Mucosa of descending colon (tissue), 3 donors: ENCODE measurements at places on chromosomes 12 and 14.

- no peak for DNase-seq
These were observed 41.2 kb downstream of the AEBP2 start for GRCh38 chr12:19480459-19480858.

DNA sequence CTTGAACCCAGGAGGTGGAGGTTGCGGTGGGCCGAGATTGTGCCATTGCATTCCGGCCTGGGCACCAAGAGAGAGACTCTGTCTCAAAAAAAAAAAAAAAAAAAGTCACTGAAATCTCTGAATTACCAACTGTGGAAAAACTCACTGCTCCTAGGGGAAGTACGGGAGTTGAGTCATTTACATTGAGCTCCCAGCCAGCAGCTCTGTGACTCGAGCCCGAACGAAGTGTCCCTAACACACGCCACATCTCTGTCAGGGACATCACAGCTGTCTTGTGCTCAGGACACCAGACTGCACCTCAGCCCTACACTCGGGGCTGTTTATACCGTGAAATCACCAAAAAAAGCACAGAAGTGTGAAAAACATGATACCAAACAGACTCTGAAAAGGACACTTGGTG, 21.1 kb downstream of the ATP6V0A2 start:
- no peak for DNase-seq

GRCh38 chr14:50225067-50225973, 6.1 kb downstream of the SOS2 start:
- DNase-seq: no peak

GRCh38 chr12:122166422-122167349, 7.3 kb downstream of the IL31 start:
- no peak for DNase-seq

DNA sequence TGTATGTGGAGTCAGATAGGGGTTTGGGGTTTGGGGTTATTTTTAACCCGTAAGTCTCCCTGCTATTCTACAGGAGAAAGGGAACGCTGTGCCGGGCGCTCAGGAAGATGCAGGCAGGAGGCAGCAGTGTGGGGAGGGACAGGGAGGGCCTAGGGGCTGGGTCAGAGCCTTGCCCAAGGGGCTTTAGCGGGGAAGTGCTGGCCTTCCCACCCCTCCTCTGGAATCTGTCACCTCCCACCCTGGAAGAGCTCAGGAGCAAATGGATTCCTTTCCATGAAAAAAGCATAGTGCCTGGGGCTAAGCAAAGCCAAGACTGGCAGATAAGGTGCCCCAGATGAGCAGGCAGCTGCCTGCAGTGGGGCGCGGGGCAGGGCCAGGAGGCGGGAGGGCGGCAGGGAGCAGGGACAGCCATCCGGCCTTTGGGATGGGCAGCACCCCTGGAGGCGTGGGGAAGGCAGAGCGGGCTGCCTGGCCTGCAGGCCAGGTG, 7.3 kb upstream of the INF2 start:
- peak; percentile 55 for DNase-seq

DNA sequence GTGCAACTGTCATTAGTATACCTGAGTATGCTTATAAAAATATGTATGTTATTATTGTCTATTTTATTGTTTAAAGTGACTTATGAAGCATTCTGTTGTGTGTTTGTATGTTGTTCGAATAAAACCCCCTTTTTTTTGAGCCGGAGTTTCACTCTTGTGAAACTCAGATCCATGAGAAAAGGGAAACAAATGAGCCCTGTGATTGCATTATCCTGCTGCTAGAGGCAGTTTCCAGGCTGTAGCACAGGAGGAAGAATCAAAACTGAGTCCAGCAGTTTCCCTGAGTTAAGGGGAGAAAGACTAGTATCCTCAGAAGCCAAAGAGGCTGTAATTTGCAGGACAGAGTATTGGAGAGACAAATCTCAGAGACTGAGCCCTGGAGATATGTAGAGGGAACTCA, 12.5 kb downstream of the SGPP1 start:
- no peak for DNase-seq

- no peak for DNase-seq
These were observed 572.0 kb upstream of the ATP2B1 start for GRCh38 chr12:90280564-90281058.

GRCh38 chr14:24954037-24954699, 95.8 kb downstream of the STXBP6 start:
- no peak for DNase-seq

DNA sequence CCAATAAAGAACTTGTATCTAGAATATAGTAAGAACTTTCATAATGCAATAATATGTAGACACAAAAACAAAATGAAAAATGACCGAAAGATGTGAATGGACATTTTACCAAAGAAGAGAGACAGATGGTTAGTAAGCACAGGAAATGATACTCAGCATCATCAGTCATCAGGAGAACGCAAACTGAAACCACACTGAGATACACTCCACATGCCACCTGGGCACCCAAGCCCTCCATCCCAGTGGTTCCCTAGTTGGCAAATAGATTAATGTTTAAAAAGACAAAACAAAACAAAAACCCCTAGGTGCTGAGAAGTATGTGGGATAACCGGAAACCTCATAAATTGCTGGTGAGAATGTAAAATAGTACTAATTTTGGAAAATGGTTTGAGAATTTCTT, 26.8 kb upstream of the VPS33A start:
- no peak for DNase-seq

GRCh38 chr12:121579981-121580868, 598 bp downstream of the KDM2B start:
- DNase-seq: peak; percentile 82

- no peak for DNase-seq
These were observed 88.6 kb downstream of the AEBP2 start for GRCh38 chr12:19527866-19528265.

- no peak for DNase-seq
These were observed 3.8 kb downstream of the RITA1 start for GRCh38 chr12:113189361-113189760.

DNA sequence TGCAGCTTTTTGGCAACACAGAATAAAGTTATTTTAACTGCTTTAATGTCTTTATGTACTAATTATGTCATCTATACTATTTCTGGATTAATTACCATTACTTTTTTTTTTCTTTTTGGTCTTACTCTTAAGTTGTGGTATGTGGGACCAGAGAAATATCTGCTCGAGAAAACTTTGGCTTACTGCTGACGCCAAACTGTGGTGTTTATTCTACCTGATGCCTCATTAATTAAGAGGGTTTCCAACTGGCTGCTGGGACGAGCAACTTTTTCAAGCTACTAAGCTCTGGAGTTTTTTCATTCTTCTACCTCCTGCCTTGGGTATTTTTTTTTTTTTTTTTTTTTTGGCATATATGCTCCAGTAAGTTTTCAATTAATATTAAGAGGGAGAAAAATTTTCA, 1257.5 kb downstream of the FSCB start:
- no peak for DNase-seq

DNA sequence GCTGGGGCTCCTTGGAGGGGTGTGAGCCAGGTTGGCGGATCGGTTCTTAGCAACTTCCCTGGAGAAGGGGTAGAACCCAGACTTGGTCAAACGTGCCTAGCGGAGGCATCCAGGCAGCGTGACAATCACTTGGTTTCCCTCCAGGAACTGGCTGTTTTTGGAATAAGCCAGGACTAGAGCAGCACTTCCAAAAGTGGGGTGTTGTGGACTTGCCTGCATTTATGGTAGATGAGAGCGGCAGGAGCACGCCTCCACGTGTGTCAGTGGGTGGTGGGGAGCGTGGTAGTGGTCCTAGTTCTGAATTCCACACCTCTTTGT, 2.8 kb downstream of the PRMT8 start:
- no peak for DNase-seq

DNA sequence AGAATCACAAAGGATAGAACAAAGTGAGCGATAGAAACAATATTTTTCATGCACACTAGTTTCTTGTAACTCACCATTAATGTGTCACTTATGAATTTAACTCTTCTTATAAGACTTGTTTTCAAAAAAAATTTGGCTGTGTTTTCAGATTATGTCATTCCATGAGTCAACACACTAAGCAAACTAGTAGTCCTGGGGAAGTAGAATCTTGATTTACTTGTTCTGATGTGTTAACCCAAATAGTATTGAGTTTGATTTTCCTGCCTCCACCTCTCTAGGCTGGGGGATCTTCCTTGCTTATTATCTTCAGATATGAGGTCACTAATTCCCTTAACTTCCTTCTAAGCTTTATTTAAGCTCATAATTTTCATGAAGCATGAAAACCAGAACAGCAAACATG, 151.0 kb upstream of the SEL1L start:
- DNase-seq: no peak

DNA sequence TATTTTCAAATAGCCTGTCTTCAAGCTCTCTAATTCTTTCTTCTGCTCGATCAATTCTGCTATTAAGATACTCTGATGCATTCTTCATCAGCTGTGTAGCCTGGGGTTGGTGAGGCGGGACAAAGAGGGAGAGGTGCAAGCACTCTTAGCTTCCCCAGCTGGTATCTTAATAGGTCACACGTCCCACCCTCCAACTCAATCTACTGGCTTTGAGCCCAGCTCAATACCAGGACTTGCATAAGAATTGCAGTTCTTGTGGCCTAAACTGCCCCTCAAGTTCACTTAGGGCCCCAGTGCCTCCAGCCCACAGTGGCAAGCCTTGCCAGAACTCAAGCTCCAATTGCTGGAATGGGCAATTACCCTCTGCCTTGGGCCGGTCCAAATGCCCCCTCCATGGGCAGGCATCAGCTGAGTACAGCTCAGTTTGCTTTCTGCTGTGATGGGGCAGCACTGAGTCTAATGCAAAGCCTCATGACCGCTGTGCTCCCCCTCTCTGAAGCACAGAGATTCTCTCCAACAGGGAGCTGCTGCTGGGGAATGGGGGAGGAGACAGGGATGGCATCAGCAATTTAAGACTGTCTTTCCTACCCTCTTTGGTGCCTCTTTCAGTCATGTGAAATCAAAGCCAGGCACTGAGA, 5.6 kb upstream of the SPATA7 start:
- DNase-seq: no peak

- DNase-seq: no peak
These were observed 6.6 kb downstream of the DCD start for GRCh38 chr12:54641554-54641953.

- peak; percentile 60 for DNase-seq
These were observed 1.5 kb downstream of the AMN start for GRCh38 chr14:102923925-102924486.

DNA sequence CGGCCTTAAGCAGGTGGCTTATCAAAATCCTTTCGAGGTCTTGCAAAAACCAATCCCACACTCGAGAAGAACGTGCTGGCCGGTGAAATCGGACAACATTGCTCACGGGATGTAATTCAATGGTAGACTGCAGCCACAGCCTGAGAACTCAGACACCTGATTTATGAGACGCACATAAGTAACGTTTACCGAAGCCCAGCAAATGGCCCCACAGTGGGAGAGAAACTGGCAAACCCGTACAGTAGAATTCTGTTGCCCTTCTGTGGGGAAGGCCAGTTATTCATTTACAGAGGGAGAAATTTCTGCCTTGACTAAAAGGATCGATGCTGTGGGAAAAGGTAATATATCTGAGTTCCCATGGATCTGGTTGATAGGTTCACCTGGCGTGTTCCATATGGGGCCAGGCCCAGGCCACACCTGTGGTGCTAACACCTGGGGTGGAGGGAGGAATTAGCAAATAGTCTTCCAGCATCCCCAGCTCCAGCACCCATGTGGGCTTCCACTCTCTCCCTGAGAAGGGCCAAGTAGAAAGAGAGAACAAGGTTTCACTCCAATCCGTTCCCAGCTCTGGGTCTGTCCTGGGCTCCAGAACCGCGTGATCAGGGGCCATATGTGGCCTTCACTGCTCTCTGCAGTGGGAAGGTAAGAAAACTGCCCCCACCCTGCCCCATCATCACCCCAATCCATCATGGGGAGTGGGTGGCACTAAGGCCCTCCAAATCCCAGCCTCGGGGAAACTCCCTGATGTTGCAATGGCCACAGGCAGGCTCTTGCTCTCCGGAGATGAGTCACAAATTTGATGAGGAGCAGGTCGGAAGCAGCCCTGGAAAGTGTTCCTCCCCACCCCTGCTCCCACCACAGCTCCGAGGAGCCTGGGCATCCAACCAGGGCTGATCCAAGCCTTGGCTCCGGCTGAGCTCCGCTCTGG, 12.7 kb downstream of the BDKRB1 start:
- no peak for DNase-seq

DNA sequence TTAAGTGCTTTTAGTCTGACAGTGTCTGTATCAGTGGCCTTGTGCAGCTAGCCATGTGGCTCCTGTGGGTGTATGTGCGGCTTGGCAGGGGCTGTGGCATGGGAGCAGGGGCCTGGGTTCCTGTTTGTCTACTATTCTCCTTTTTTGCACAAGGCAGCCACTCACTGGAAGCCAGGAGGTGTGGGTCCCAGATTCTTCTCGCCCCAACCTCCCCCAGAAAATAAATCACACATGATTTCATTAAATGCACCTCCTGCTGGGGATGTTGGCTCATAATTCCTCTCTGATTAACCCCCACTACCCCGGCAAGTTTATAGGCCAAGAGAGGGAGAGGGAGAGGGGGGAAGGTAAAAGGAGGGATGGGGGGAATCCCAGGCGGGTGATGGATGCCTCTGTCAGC, 17.6 kb downstream of the CALCOCO1 start:
- no peak for DNase-seq

DNA sequence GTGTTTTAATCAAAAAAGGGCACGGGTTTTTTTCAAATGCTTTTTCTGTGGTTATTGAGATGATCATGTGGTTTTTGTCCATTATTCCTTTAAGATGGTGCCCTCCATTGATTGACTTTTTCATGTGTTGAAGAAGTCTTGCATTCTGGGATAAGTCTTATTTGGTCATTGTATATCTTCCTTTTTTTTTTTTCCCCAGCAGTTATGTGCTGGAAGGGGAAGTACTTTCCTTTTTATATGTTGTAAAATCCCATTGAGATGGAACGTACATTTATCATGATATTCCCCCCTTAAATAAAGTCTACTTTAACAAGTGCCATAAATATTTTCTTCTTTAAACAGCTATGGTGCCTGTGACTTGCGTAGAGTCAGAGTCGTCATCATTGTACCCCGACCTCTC, 24.8 kb upstream of the MUCL1 start:
- no peak for DNase-seq

GRCh38 chr12:129693731-129694130, 210.1 kb downstream of the TMEM132D start:
- DNase-seq: no peak

GRCh38 chr14:35088514-35088913, 33.3 kb downstream of the PPP2R3C start:
- no peak for DNase-seq

DNA sequence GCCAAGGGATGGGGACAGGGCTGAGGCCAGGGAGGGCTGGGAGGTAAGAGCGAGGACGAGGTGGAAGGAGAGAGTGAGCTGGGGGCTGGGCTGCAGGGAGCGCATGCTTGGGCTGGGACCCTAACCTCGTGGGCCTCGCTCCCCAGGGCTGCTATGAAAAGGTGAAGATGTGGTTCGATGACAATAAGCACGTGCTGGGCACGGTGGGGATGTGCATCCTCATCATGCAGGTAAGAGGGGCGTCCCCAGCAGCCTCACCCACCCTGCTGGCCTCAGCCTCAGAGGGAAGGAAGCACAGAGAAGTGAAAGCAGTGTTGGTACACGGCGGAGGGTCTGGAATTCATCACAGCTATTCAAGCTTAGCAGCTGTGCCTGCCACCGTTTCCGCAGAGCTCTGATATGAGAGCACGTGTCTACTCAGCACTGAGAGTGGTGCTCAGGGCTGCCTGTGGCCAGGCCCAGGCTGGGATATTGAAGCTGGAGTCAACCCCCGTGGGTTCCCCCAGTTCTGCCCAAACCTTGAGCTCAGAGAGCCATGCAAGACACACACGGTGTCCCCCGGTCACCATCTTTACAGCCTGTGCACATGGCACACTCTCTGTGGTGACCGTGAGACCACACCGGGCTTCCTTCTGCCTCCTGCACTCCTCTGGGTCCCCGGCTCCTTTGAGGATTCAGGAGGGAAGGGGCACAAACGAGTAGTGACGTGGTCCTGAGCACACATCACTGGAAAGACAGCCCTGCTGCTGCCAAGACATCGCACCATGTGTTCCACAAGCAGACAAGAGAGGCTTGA, 204.6 kb downstream of the TSPAN9 start:
- DNase-seq: no peak
